ENCODE measurements at places on chromosomes 5 and 9.

GRCh38 chr5:68538814-68539420 is 323.4 kb downstream of the PIK3R1 start:
- no peak for DNase-seq

DNA sequence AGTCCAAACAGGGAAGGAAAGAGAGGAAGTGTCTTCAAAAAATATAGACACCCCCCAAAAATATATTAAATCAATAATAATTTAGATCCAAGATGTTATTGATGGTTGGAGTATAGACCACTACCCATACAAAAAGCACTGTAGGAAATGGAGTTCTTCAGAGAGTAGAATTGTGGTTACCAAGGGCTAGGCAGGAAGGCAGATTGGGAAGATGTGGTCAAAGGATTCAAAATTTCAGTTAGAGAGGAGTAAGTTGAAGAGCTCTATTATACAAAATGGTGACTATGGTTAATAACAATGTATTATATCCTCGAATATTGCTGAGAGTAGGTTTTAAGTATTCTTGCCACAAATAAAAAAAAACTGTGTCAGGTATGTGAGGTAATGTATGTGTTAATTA is 149.4 kb downstream of the CWC27 start:
- no peak for DNase-seq

- no peak for DNase-seq
These were observed 352.2 kb downstream of the KIAA0825 start for GRCh38 chr5:94266170-94266569.

- DNase-seq = no peak
These were observed 157.2 kb upstream of the DMRT1 start for GRCh38 chr9:684054-684890.

DNA sequence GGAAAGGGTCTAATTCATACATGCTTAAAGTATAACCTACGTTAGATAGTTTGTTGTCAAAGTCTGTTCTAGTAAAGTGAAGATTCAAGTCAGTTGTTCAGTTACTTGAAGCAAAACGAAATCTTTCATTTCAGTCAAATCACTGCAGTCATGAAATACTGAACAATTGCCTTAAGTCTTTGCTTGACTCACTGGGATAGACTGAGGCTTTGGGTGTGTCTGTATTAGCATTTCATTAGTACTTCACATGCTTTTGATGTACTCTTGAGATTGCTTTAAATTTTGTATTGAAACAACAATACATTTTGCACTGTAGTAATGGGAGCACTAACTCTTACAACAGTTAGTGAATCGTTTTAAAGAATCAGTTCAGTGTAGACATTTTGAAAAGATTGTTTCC is 4.0 kb upstream of the CMYA5 start:
- no peak for DNase-seq

- no peak for DNase-seq
These were observed 54.1 kb upstream of the ABL1 start for GRCh38 chr9:130780865-130781504.

- no peak for DNase-seq
These were observed 627 bp downstream of the ARRDC1 start for GRCh38 chr9:137606005-137606621.

DNA sequence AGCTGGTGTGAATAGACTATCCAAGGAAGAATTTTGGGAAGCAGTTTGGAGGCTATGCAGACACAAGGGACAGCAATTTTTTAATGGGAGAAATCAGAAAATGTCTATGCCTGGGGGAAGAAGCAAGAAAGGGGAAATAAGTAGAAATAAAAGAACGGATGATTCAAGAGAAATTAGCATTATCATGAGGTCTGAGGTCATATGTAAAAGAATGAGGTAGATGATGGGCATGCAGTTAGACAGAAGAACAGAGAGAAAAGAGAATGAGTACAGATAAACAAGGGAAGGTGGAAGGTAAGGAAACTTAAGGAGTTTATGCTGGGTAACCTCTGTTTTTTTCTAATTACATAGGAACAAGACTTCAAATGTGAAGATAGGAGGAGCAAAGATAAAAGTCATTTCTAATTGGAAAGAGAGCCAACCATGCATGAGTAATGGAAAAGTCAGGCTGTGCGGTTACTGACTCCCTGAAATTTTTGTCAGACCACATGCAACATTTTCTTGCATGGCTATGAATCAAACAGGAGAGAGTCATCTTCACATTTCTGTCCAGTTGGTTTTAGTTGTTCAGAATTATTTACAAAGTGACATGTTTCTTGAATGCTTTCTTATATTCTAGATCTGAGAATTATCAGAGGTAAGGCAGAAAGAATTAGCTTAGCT is 101.0 kb upstream of the PIK3R1 start:
- no peak for DNase-seq

DNA sequence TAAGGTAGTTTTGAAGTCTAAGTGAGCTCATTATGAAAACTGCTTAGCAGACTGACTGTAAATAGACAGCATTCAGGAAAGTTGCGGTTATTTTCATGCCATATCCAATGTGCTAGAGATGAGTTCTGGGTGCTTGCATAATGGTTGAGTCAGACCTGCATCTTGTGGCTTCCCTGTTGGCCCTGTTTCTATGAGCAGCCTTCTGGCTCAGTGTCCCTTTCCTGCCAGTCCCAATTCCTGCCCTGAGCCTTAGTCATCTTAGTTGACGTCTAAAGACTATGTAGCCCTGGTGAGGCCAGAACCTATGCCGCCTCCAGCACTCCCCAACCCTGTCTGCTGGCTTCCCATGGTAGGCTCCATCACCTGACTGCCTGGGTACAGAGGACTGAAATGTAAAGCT is 76.3 kb upstream of the TNFSF8 start:
- no peak for DNase-seq

- no peak for DNase-seq
These were observed 27.7 kb downstream of the AUH start for GRCh38 chr9:91334053-91334452.

- DNase-seq = no peak
These were observed 307.7 kb upstream of the TLE4 start for GRCh38 chr9:79264041-79264440.

DNA sequence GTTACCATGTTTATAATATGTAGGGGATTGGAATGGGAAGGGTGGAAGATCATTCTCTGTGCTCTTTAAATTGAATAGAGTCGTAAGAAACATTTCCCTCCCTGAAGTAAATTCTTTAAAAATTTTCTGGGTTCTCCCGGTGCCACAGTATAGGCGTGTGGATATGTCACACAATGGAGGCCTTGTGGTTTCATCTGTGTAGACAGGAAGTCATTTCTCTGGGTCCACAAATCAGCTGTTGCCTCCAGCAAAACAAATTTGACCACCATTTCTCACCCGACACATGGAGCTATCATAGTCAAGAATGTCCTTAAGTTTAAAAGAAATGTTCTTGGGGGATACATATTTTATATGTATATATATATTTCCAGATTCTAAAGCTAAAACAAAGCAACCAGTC is 17.4 kb downstream of the CEP78 start:
- no peak for DNase-seq

DNA sequence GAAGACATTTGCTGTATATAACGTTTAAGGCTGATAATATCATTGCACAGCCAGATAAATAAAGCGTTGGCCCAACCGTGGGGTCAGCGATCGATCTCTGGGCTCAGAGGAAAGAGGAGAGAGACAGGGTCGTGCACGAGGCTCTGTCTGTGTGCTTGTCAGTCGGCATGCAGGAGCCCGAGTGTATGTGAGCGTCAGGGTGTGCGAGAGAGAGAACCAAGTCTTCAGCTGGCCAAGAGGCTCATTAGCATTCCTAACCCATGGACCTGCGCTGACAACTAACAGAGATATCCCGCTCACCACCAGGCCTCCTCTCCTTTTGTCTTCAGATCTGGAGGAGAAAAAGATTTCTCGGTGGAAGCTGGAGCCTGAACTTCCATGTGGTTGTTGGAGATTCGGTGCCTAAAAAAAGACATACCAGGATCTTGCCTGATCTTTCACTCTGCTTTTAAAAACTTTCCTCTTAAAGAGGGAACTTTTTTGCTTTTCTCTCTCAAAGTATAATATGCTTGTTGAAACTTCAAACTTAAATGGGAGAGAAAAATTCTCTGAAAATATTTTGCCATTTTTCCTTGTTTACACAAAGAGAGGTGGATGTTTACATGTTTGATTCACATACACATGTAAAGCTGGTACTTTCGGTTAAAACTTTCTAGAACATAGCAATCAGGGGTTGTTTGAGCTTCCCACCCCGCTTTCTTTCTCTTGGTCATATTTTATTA is 16.5 kb downstream of the NR2F1 start:
- DNase-seq = no peak

DNA sequence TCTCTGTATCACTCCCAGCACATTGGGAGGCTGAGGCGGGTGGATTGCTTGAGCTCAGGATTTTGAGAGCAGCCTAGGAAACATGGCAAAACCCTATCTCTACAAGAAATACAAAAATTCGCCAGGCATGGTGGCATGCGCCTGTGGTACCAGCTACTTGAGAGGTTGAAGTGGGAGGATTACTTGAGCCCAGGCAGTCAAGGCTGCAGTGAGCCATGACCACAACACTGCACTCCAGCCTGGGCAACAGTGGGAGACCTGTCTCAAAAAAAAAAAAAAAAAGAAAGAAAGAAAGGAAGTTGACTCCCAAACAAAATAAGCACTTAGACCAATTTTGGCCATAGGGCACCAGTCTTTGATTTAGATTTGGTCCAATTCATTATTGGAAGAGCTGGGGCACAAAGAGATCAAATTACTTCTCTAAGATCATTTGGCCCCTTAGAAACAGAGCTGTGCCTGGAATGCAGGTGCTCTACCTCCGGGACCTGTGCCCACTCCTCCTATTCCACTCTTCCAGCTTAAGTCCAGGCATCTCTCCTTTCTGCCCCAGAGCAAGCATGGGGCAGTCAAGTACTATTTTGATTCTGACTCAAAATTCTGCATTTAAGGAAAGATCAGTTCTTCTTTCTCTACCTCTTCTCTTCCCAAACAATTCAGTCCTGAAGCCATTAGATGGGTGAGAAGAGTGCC is 59.0 kb downstream of the ALDH7A1 start:
- no peak for DNase-seq

- peak; percentile 25 for DNase-seq
These were observed 398.8 kb downstream of the ENC1 start for GRCh38 chr5:74241751-74242140.

- DNase-seq = no peak
These were observed 6.3 kb upstream of the PHYKPL start for GRCh38 chr5:178238711-178239592.

GRCh38 chr5:35963381-35963843 is 25.0 kb upstream of the CAPSL start:
- DNase-seq = no peak

DNA sequence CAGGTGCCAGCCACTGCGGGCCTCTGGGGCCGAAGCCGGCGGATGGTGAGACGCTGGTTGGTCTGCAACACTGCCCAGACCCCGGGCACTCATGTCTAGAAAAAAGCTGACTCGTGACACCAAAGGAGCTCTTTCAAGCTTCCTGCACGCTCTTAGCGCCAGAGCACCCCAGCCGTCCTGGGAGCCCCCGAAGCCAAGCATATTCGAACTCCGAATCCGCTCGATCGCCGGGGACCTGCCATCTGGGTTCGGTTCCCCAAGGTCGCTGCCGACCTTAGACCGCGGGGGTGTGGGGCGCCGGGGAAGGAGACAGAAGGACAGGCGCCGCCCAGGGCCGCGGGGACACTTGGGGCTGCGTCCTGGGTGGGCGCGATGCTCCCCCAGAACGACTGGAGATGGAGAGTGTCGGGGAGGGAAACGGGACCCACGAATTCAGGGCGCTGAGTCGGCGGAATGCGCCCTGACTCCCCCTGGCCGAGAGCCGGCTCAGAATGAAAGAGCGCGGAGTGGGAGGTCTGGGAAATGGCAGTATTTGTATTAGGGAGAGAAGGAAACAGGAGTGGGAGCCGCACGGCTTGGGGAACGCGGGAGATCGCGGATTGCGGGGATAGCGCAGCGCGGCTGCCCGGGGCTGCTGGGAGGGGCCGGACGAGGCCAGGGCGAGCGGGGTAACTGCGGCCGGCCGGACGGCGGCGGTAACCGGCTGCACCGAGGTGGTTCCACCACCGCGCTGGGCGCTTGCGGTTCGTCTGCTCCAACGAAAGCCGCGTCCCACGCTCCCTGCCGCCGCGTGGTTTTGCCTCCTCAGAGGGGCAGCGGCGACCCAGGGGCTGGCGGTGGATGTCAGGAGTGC is 20.1 kb upstream of the MARCHF6 start:
- DNase-seq = no peak

GRCh38 chr9:100670719-100671118 is 92.8 kb downstream of the CAVIN4 start:
- DNase-seq = no peak

DNA sequence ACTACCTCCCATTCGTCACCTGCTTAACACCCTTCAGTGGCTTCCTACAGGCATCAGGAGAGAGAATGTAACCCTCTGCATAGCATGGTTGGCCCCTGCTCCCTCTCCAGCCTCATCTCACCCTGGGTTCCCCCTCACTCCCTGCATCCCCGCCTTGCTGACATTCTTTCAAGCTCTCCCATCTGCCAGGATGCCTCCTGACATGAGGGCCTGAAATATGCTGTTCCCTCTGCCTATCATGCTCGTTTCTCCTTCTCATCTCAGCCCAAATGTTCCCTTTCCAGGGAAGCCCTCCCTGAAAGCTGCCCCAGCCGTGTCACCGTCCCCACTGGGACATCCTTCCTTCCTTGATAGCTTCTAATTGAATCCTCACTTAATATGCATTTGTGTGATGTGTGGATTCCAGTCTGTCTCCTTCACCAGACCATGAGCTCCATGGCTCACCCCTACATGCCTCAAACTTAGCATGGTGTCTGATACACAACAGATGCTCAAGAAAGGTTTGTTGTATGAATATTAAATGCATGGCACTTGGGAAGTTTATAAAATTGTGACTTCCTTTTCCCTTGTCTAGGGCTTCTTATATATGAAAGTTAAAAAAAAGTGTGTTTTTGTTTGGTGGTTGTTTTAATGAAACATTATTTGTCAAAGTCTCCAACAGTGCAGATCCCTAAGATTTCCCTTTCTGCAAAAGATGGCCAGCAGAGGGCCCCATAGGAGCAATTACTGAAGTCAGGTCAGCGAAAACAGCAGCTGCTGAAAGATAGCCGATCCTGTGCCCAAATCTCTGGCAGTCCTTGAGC is 7.3 kb upstream of the C5orf58 start:
- peak; percentile 29 for DNase-seq

DNA sequence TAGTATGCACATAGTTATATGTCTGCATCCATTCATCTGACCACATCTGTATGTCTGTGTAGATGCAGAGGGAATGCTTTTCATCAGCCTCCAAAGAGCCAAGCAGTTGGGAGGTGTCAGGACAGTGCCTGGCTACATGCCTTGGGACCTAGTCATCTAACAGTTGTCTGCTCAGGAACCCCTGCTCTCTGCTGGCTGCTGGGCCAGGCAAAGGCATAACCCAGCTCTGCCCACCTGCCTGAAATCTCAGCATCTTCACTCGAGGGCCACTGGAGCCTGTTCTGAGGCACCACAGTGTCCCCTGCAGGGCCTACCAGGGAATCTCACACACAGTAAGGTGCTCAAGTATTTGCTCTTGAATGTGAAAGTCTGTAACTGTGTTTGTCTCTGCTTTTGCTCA is 3.7 kb downstream of the C9orf50 start:
- DNase-seq = no peak

DNA sequence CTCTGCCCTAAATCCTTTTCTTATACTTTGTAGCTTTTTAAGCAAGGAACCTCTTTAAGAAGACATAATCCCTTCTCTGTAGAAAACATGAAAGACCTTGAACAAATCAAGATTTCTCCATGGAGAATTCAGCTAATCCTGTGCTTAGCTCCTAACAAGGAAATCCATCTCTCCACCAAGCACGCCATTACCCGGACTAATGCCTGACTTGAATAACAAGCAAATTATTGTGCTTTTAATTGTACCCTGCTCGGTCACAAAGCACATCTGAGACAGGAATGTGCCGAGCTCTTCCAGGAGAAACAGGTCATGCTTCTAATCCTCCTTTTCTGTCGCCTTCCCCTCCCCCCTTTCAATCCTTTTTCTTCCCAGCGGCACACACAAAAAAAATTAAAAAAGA is 141.3 kb downstream of the PSAT1 start:
- DNase-seq = no peak

Measured in GM12864 (cell line).